Right renal pelvis (tissue), 4 donors: ENCODE measurements at places on chromosomes 6 and 20.

DNA sequence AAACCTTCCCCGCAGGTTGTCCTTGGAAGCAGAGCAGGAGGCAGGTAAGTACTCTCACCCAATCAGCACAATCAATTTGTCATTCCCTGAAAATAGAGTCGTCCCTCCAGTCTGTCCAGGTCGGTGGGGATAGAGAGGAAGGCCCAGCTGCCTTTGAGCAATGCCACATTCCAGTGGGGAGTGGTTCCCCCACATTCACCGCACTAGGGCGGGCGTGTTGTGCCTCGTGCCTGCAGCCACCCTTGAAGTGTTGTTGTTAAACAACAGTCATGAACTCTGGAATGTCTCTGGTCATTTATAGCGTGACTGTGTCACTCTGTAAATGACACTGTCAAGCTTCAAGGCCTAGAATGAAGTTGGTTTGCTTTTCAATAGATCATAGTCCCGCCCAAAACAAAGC lies 33.4 kb downstream of the PRDM1 start:
- DNase-seq: no peak

DNA sequence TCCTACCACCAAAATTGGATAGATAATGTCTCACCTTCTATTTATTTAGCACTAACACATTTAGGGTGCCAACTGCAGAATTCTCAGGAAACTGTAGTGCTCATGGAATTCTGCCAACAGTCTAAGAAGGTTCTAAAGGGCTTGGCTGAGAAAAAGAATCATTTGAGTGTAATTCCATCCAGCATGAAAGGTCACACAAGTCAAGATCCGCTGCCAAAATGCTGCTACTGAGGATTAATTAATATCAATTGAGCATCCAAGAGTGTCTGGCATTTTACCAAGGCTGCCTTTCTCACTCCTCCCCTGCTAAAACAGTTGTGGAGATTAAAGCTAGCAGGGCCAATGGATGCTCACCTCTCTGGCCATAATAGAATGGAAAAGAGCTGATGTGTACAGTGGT lies 112.7 kb downstream of the FHL5 start:
- no peak for DNase-seq

GRCh38 chr6:87909849-87910248 lies 137.8 kb upstream of the SPACA1 start:
- no peak for DNase-seq

- DNase-seq: no peak
These were observed 399.8 kb upstream of the MAN1A1 start for GRCh38 chr6:119749335-119749734.

DNA sequence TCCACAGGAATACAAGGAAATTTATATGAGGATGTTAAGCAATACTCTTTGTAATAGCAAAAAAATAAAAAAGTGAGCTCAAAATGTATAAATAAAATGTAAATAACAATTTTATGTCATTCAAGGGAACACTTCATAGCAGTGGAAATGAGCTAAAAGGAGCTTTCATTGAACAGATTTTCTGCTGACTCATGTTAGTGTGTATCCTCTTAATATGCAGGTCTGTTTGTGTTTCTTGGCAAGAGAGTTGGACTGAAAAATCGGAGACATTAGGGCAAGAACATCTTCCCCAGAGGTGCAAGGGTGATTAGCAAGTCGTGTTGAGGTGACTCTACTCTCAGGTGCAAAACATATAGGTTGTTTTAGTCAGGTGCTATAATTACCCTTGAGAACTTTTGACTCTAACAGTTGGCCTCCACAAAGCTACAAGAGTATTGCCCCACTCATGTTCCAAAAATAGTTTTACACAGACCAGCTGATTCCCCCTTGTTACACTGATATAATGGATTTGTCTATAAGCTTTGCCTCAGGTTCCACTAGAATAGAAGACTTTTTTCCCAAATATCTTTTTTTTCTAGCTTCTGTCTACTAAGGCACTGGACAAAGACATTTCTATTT lies 702.9 kb downstream of the TENT5A start:
- DNase-seq: no peak

- DNase-seq: no peak
These were observed 101.2 kb downstream of the TTLL2 start for GRCh38 chr6:167426084-167426483.

- DNase-seq: no peak
These were observed 228.2 kb downstream of the MYLK4 start for GRCh38 chr6:2522521-2522920.

GRCh38 chr6:71277926-71278600 lies 10.5 kb upstream of the OGFRL1 start:
- no peak for DNase-seq

GRCh38 chr20:376750-377149 lies 3.8 kb upstream of the TRIB3 start:
- no peak for DNase-seq

GRCh38 chr6:75546381-75546780 lies 52.8 kb upstream of the FILIP1 start:
- DNase-seq: no peak

GRCh38 chr20:44074252-44075151 lies 112.5 kb downstream of the JPH2 start:
- DNase-seq: no peak

DNA sequence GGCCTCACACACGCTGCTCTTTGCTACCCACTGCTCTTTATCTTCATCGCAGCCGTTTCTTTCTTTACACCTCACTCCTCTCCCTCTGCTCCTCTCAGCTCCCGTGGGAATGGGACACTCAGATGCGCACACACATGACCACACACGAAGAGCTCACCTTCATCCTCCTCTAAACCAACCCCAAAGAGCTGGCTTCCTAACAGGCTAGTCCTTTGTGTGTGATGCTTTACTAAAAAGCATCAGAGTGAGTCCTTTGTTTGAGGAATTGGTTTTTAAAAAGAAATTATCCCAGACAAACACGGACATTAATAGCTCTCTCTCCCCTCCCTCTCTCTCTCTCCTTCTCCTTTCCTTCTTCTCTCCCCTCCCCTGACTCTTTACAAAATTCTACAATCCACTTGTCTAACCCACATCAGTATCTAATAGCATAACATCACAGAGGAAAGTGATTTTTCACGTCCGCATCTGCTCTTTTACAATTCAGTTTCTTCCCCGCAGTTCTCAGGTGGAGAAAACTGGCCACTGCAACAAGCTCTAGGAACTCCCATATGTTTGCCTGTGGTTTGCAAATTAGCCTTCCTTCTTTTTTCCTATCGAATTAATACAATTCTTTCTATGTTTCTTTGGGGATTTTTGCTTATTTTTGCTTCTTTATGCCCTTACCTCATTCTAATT lies 306.8 kb upstream of the CNR1 start:
- no peak for DNase-seq

DNA sequence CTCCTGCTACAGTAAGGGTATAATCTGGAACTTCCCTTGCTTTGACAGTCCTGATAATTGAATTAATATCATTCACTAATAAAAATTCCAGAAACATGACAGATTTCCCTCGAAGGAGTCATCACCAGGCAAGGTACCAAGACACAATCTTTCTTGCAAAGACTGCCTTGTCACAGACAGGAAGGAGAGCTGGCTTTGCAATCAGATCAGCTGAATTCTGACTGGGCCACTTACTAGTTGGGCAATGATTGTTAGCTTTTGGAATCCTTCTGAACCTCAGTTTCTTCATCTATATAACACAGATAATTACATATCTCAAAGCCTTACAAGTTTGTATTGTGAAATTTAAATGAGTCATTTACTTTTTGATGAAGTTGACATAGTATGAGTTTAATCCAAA lies 344.2 kb downstream of the RFPL4B start:
- no peak for DNase-seq

GRCh38 chr20:8143474-8143873 lies 11.4 kb downstream of the PLCB1 start:
- DNase-seq: no peak

GRCh38 chr6:46763466-46763865 lies 16.7 kb downstream of the ANKRD66 start:
- DNase-seq: no peak

DNA sequence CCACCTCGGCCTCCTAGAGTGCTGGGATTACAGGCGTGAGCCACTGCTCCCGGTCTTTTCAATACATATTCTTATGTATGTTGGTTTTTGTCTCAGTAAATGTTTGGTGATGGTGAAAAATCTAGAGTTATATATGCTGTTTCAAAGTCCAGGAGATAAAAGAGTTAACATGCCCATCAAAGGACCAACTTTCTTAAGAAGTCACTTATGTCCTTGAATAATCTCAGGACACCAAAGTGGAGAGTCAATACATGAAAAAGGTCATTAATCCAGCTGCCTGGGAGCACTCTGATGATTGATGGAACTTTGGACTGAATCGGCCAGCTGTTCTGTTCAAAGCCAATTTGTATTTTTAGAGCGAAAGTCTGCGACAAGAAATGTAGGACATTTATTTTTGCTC lies 59.8 kb upstream of the HDAC2 start:
- no peak for DNase-seq

DNA sequence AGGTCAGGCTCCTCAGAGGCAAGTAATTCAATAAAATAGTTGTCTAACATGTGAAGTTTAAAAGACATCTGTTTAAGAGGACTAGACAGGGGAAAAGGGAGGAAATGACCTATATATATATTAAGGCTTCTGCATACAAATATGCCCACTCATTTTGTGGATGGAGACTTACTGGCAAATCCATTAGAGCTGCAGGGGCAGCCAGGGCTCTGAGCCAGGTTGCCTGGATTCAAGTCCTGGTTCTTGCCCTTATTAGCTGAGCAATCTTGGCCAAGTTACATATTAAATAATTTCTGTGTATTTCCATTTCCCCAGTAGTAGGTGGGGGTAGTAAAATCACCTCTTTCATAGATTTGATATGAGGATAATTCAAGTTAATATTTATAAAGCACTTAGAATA lies 287.0 kb upstream of the RIMS1 start:
- DNase-seq: no peak

DNA sequence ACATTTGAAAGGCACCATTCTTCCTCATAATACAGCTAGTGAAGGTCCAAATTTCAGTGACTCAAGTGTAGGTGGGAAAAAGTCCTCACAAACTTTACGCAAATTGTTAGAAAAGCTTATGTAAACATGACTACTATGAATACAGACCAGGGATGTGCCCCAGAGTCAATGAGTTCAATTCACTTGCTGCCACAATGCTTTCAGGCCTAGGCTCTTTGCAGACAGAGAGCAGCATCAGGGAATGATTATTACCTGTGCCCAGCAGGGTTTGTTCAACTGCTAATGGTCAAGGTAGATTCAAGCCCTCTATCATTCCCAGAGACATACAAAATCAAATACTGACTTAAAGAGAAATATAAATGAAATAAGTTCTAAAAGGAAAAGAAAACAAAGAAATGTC lies 84.0 kb downstream of the LAMA2 start:
- no peak for DNase-seq

DNA sequence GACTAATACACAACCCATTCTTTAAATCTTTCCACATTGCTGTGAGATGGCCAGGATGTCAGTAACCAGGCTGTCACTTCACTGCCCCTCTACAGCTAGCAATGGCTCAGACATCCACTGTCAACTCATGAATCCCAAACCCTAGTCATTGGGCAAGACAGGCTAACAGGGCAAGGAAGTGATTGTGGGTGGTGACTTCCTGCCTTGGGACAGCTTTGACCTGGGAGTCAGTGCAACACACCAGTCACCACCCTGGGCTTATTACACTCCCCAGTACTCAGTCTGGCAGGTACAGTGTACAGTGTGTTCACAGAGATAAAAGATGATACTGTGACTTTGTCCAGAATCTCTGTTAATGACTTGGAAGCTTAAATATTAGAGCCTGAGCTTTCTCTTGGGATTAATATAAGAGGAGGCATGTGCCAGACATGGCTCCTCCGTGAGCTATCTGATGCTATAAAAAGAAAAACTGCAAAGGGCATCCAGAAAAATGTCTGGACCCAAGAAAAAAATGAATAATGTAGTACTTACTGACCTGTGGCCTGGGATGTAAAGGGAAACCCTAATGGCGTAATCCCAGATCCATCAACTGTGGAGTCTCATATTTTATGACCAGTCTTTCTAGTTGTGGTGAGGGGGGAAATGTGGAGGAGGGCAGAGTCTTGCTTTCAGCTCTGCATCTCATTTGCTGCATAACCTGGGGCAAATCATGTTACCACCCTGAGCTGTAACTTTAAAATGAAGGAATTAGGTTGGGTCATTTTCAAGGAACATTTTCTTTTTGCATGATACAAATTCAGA lies 244.4 kb downstream of the SLC24A3 start:
- no peak for DNase-seq

- DNase-seq: no peak
These were observed 31.1 kb downstream of the ADGRF4 start for GRCh38 chr6:47729457-47729856.

DNA sequence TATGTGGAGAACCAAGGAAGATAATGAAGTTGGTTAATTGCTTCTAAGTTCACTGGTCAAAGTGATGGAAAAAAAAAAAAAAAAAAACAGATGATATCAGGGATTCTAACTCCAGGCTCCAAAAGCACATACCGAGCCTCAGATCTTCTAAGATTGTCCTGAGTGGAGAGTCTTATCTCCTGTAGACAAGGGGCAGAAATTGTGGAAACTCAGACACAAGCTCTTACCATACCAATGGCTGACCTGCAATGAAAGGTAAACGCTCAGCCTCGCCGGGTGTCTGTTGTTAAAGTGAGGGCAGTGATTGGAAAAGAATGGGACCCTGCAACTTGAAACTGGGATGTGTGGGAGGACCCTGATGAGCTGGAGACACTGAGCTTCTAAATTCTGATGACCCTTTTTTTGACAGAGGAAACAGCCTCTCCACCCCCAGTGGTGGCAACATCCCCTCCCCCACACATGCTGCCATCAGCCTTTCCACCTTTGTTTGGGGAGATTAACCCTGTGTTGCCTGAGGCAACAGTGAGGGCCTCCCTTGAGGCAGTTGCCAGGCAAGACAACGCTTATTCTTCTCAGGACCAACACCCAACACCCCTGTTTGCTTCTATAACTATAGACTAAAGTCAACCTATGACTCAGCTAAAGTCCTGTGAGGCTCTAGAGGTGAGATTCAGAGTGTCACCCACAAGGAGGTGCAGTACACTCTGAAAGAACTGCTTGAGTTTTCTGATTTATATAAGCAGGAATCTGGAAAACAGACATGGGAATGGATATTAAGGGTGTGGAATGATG lies 154.0 kb downstream of the THBS2 start:
- no peak for DNase-seq

DNA sequence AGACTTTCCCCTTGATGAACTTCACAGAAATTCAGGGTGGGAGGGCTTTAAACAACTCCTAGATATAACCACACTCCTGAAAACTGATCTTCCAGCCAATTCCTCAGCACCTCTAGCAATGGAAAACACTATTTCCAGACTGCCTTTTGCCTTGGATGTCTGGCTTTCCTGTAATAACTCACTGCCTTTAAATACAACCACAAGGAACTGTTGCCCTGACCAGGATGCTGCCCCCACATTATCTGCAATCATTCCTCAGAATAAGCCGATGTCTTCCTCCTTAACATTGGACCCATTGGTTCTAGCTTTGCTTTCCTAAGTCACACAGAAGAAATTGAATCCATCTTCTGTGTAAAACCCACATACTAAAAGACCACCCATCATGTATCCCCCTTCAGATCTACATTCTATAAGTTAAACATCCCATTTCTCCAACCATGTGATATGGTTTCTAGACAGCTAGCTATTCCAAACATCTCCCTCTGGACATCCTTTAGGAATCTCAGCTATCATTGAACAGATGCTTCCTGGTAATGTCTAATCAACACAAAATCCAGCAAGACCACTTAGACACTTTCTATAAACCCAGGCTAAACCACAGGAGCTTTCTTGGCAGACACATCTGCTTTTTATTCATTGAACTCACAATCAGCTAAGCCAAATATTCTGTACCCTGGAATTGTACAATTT lies 95.9 kb upstream of the KCNQ5 start:
- no peak for DNase-seq
